ENCODE measurements at places on chromosomes 7 and 10.

GRCh38 chr7:152851326-152851725 is 91.8 kb downstream of the ACTR3B start:
- no peak for DNase-seq

DNA sequence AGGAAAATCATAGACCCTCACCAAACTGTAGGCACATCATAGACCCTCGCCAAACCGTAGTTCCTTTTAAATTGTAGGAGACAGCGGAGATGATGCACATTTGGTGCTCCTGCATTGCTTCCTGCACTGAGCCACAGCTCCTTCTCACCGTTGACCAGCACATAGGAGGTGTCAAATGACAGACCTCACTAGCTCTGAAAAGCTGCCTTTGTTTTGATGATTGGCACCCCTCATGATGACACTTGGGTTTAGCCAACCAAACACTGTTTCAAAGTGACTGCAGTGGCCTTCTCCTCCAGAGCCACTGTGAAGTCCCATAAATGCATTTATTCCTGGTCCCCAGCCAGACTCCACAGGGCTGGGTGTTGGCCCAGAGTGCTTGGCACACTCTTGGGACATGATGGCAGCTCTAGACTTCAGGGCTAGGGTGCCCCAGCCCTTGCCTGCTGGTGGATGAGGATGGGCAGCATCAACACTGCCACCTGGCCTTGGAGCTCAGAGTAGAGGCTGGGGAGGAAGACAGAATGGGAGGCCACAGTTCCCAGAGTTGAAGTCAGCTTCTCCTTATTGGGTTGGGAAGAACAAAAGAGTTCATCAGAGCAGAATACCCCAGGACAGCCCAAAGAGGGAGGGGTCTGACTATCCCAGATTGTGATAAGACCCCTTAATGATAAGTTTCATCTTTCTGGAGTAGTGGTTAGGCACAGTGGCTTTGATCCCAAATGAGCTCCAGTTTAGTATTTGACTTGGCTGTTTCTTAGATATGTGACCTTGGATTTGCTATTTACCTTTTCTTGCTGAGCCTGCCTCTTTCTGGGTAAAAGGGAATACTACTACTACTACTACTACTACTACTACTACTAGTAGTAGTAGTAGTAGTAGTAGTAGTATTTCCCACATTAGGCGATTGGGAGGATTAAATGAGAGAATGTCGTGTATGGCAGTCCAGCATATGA is 75.3 kb downstream of the MTPN start:
- DNase-seq = no peak

GRCh38 chr10:15879058-15879457 is 18.8 kb upstream of the MINDY3 start:
- DNase-seq = no peak

DNA sequence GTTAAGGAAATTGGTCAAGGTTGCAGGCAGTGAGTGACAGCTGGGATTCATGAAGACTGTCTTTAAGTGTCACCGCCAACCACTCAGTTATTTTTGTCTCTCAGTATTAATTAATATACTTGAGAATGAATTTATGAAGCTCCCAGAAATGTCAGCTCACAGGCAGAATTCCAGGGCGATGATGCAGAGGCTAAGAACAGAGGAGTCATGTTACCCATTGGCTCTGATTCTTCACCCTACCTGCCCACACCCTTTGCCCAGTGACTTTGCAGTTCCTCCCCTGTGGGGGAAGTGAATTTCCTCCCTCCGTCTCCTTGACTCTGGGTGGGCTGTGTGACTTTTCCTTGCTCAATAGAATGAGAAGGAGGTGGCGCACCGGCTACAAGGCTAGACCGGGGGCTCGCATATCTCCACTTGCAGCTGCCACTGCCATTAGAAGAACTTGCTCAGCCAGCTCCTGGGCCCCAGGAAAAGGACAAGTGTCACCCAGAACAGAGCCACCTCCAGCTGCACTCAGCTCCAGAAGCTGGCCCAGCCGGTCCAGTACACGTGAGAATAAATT is 157.1 kb upstream of the PRKCQ start:
- no peak for DNase-seq

GRCh38 chr10:22219308-22219707 is 1.5 kb upstream of the EBLN1 start:
- DNase-seq = no peak

DNA sequence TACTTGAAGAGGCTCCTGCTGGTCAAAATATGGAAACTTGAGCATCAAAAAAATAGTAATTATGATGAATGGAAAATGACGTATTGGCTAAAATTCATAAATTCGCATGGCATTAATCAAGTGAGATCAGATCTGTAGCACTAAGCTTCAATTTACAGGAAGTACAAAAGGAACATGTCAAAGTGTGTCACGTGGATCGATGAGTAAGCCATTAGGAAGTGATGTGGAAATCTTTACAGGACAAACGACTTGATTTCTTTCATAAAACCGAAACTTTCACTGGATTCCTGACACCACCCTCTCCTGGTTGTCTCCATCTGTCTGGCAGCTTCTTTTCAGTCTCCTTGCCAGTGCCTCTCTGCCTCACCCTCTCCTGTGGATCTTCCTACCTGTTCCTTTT is 25.8 kb downstream of the AKR1C8 start:
- no peak for DNase-seq

DNA sequence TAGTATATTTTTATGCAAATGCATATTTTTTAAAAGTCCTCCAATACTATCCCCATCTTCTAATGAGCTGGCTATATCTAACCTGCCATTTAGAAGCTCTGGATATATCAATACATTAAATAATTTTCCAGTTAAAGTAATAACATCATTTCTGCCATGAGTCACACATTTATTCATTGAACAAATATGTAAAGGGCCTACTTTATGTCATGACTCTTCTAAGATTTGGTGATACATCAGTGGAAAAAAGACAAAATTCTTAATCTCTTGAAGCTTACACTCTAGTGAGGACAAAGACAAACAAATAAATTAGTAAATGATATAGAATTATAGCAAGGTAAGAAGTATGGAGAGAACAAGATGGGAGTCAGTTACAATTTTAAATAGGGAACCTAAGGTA is 716.8 kb upstream of the LRRTM3 start:
- no peak for DNase-seq

DNA sequence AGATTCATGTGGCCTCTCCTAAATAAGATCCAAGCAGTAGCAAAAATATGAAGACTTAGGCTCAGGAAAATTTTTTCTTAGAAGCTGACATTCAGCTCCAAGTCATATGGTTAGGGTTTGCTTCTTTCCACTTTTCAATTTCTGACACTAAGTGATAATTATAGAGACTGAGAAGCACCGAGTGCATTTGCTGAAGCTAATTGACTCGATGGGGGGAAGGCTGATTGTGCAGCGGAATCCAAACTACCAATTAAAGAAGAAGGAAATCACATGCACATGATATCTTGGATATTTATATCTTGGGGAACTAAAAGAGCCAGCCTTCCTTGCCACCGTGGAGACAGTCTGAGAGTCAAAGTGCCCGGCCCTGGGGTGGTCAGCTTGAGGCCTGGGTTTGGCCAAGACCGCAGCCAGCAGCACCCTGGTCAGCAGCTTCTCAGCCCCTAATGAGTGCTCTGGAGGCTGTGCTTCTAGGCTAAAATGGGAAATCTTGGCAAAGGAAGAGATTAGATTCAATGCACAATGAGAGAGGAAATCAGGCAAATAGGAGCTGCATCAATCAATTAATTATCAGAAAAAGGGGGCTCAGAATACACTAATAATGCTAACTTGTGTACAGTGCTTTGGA is 589.3 kb downstream of the NRG3 start:
- no peak for DNase-seq

DNA sequence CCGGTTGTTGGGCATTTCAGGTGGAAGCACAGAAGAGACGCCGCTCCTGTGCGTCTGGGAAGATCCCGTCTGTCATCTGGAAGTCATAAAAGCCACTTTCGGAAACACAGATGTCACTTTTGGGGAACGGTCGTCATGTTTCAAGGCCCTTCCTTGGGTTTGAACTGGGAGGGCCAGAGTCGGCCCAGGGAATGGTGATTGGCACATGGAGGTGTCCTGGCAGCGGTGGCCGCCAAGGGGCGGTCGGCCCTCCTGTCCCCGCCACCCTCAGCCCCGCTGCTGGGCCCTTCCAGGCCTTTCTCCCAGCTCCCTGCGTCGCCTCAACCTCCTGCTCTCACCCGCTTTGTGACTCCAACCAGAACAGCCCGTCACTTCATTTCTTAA is 115.2 kb upstream of the SFMBT2 start:
- no peak for DNase-seq

- DNase-seq = no peak
These were observed 15.3 kb downstream of the PAPSS2 start for GRCh38 chr10:87674943-87675342.

DNA sequence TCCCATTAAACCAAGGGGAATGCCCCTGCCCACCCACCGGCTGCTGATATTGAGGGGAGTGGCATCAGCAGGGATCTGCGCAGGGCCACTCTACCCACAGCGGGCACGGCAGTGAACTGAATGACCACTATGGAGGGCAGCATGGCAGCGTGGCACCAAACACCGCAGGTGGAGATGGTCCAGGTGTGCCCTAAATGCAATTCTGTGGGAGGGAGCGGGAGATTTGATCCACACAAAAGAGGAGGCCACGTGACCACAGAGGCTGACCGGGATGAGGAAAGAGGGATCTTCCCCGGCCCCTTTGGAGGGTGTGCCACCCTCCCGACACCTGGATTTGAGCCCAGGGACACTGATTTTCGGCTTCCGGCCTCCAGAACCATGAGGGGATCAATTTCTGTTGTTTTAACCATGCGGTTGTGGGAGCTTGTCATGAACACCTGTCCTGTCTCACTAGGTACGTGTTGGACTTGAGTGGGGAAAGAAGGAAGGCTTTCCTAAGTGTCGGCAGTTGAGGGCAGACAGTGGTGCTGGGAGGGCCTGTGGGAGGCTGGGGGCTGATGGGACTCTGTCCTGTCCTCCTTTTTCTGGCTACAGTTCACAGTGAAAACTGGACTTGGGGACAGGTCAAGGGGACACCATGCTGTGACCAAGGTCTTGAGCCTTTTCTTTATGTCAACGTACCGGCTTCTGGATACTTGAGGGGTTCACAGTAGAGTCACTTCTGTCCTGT is 66.1 kb downstream of the CFAP46 start:
- no peak for DNase-seq

DNA sequence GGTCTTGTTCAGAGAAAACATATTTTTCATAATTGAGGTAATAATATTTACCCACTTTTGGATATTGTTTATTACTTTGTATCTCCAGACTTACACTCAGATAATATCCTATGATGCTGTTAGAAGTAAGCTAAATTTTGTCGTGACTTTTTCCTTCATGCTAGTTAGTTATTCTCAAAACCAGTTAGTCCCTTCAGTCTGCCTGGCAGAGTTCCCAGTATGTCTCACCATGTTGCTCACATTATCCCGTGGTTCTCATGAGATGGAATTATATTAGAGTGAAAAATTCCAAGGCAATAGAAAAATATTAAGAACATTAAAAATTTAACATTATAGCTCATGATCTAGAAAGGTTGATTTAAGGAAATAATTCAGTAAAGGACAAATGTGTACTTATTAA is 81.5 kb upstream of the SMIM30 start:
- DNase-seq = no peak

- no peak for DNase-seq
These were observed 25.2 kb upstream of the PRR15 start for GRCh38 chr7:29538389-29538788.

DNA sequence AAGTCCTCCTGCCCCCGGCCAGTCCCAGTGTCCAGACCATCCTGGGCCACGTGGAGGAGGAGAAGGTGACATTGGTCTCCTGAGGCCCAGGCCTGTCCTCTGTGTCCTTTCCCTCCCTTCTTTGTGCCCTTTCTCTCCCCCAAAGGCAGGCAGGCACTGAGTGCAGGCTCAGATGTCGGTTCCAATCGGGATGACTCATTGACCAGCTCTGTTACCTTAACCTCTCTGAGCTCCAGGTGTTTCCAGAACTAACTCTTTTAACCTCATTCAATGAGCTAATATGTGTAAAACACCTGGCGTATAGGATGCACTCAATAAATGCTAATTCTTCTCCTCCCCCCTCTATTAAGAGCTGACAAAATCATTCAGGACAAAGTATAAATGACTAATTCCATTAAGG is 25.7 kb downstream of the MACROH2A2 start:
- no peak for DNase-seq

DNA sequence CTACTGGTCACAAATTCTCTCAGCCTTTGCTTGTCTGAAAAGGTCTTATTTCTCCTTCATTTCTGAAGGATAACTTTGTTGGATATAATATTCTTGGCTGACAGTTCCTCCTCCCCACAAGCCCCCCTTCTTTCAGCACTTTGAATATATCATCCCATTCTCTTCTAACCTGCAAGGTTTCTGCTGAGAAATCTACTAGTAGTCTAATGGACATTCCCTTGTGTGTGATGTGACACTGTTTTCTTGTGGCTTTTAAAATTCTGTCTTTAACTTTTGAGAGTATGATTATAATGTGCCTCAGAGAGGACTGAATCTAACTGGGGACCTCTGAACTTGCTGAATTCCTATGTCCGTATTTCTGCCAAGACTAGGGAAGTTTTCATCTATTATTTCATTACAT is 104.3 kb downstream of the RSU1 start:
- DNase-seq = no peak

DNA sequence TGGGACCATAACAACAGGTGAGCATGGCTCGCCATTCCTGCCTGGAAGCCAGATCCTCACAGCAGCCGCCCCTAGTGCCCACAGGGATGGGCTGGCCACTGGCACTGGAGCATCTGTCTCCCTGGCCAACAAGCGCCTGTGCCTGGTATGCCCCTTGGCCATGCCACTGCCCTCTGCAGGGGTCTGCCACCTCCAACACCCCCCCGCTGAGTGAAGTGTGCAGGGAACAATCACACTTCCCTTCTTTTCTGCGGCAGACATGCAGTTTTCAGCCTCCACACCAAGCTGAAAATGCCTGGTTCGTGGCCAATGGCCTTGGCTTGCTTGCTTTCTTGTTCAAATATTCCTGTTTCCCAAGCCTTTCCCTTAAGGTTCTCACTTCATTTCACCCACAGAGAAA is 50.7 kb downstream of the HSPA12A start:
- DNase-seq = no peak

GRCh38 chr10:114003161-114003941 is 40.3 kb upstream of the ADRB1 start:
- no peak for DNase-seq

DNA sequence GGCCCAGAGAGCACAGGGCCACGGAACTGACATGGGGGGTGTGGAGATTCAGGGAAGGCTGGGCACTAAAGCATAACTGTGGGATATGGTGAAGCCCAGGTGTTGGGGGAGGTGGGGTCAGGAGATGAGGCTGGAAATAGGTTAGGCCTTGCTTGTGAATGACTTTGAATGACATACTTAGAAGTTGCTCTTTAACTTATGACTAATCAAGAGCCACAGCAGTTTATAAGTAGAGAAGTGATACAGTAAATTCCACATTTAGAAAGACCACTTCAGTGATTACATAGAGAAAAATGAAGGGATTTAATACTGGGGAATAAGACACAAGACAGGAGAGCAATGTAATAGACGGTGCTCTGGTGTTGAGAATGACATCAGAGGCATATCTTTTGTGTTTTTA is 120.8 kb upstream of the SEC61G start:
- DNase-seq = no peak

- DNase-seq = no peak
These were observed 65.9 kb downstream of the ABCB5 start for GRCh38 chr7:20681258-20681882.
